Naive thymus-derived CD4-positive, alpha-beta T cell (primary cell): ENCODE measurements at places on chromosomes 11 and 22. TPM values are rescaled to one million over a fixed set of nuclear protein-coding genes. Genes with fewer than 3 reads are reported as not detected.
A peak's percentile ranks its signal among the peaks of the same experiment; 100 is the strongest.

The GUCY1A2 gene
- polyA plus RNA-seq: not detected

The PYGM gene
- polyA plus RNA-seq: 0.64 TPM

The RNASEH2C gene
- polyA plus RNA-seq: 80.3 TPM

The RIBC2 gene
- polyA plus RNA-seq: not detected

DNA sequence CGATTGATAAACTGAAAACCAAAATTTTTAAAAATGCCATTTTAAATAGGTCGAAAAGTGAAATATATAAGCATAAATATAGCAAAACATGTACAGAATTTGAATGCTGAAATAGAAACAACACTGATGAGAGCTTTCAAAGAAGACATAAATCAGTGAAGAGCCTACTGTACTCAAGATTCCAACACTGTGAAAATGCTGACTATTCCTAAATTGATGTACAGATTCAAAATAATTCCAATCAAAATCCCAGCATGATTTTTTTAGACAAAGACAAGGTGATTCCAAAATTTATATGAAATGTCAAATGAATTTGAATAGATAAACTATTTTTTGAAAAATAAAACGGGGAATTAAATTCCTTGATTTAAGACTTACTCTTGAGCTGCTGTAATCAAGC lies 1010.4 kb downstream of the TBC1D22A start:
- H3K4me1 ChIP-seq: no peaks in the 10 kb centered on the region
- no peak for DNase-seq
- no peaks in the 10 kb centered on the region for H3K27me3 ChIP-seq
- no peak overlapping the region for H3K4me3 ChIP-seq
- no peak overlapping the region for H3K27ac ChIP-seq
- no peaks in the 10 kb centered on the region for H3K36me3 ChIP-seq

DNA sequence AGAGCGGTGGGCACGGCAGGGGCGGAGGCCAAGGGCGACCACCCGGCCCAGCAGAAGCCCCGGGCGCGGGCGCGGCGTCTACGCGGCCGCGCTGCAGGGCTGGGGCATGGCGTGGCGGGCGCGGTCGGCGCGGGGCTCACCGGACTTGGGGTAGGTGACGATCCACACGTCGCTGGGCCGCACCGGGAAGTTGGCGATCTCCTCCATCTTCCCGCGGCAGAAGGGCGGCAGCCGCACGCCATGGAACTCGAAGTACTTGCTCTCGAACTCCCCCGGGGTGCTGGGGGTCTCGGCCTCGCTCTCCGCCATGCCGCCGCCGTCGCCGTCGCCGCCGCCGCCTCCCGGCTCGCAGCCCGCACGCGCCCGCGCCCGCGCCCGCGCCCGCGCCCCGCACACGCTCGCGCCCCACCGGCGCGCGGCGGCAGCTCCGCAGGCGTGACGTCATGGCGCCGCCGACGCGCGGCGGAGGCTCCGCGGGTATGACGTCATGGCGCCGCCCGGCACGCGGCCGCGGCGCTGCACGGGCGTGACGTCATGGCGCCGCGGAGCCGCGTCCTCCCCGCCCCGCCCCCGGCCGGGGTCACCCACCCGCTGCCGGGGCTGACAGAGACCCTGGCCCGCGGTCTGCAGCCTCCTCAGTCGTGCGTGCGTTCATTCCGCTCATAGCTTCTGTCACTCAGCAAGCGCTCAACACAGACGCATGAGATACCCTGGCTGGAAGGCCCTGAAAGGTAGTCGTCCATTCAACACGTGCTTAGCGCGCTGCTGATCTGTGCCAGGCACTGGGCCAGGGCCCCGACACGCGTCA lies at the start of gene SULT4A1:
TSS of gene SULT4A1 (minus strand) at position 440 of the 808 bp plus-strand sequence. CDS start at position 309, 131 bp downstream.
- no peaks in the 10 kb centered on the region for H3K36me3 ChIP-seq
- no peak within 1 kb of the TSS for H3K4me3 ChIP-seq
- H3K27me3 ChIP-seq: no peaks in the 10 kb centered on the region
- H3K27ac ChIP-seq: no peak within 1 kb of the TSS

GRCh38 chr11:27672836-27673464 lies 27.3 kb downstream of the BDNF start:
- no peaks in the 10 kb centered on the region for H3K36me3 ChIP-seq
- no peaks in the 10 kb centered on the region for H3K27me3 ChIP-seq
- no peak for DNase-seq
- no peaks in the 10 kb centered on the region for H3K4me1 ChIP-seq
- no peak overlapping the region for H3K4me3 ChIP-seq
- H3K27ac ChIP-seq: no peak overlapping the region

The KCNE3 gene
- polyA plus RNA-seq: not detected

The DGCR6 gene
- polyA plus RNA-seq: 0.98 TPM

The KLHL35 gene
- polyA plus RNA-seq: 0.60 TPM

GRCh38 chr11:92035488-92035887 lies 189.1 kb upstream of the FAT3 start:
- H3K27me3 ChIP-seq: no peaks in the 10 kb centered on the region
- H3K4me1 ChIP-seq: no peaks in the 10 kb centered on the region
- no peak overlapping the region for H3K27ac ChIP-seq
- no peak overlapping the region for H3K4me3 ChIP-seq

- no peak overlapping the region for H3K27ac ChIP-seq
- no peak overlapping the region for H3K4me3 ChIP-seq
- H3K4me1 ChIP-seq: no peaks in the 10 kb centered on the region
- H3K36me3 ChIP-seq: no peaks in the 10 kb centered on the region
- H3K27me3 ChIP-seq: no peaks in the 10 kb centered on the region
- DNase-seq: no peak
Measured at GRCh38 chr11:32962016-32962415, 53.7 kb upstream of the DEPDC7 start.

DNA sequence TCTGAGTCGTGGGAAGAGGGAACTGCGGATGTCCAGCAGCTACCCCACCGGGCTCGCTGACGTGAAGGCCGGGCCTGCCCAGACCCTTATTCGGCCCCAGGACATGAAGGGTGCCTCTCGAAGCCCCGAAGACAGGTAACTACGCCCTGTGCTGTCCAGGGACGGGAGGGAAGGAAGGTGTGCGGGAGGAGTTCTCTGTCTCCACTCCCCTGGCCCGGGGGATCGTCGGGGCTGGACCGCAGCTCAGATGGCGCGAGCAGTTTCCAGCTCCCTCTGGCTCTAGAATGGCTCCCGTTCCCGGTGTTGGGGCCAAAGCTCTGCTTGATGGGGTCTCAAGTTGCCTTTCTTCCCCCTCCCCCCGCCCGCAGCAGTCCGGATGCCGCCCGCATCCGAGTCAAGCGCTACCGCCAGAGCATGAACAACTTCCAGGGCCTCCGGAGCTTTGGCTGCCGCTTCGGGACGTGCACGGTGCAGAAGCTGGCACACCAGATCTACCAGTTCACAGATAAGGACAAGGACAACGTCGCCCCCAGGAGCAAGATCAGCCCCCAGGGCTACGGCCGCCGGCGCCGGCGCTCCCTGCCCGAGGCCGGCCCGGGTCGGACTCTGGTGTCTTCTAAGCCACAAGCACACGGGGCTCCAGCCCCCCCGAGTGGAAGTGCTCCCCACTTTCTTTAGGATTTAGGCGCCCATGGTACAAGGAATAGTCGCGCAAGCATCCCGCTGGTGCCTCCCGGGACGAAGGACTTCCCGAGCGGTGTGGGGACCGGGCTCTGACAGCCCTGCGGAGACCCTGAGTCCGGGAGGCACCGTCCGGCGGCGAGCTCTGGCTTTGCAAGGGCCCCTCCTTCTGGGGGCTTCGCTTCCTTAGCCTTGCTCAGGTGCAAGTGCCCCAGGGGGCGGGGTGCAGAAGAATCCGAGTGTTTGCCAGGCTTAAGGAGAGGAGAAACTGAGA lies 1.4 kb downstream of the ADM start:
- peaks cover 14% of the 10 kb centered on the region for H3K27me3 ChIP-seq
- H3K4me1 ChIP-seq: peaks cover 15% of the 10 kb centered on the region
- peak overlapping the region; percentile 99 for H3K4me3 ChIP-seq
- H3K36me3 ChIP-seq: peaks cover 9% of the 10 kb centered on the region

- no peak overlapping the region for H3K4me3 ChIP-seq
- DNase-seq: no peak
- H3K36me3 ChIP-seq: no peaks in the 10 kb centered on the region
- no peak overlapping the region for H3K27ac ChIP-seq
Measured at GRCh38 chr11:58912124-58912523, 27.2 kb upstream of the GLYATL1 start.

- no peak overlapping the region for H3K27ac ChIP-seq
- no peak overlapping the region for H3K4me3 ChIP-seq
- no peak for DNase-seq
- no peaks in the 10 kb centered on the region for H3K36me3 ChIP-seq
Measured at GRCh38 chr22:48104766-48105165, 1342.3 kb downstream of the TBC1D22A start.
